ENCODE measurements at places on chromosomes 13 and 19. TPM values are rescaled to one million over a fixed set of nuclear protein-coding genes. Genes with fewer than 3 reads are reported as not detected.

The BRSK1 gene
- 3.8 TPM for total RNA-seq

DNA sequence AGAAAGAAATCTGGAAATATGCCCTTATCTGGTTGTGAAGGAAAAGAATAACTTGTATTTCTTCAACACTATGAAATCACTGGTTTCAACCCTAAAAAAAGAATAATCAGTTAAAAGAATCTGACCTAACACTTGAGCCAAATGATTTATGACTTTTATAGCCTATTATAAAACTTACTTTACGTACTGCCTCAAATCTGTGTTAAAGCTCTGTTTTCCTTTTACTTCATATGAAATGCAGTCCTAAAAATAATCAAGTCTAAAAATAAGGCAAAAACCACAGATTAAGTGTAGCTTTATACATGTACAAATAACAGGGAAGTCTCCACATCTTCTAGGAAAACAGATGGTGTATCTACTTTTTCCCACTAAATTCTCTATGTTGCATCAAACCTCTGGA lies 101.3 kb downstream of the VWA8 start:
- DNase-seq, result no peak

DNA sequence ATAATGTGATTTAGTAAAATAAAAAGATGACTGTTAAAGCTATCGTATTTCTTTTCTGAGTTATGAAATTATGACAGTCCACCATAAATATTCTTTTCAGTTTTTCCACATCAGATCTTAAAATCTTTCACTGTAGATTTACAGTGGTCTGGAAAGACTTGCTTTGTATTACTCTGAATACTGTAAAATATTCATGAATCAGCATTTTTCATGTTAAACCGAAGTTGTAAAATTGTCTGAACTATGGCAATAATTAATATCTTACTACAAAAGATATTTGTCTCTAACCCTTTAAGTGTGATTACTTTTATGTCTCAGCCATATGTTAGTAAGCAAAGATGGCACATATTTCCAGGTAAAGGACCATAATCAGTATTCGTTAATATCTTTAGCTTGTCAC lies 1397.2 kb upstream of the PCDH9 start:
- DNase-seq, result no peak

- no peak for DNase-seq
These were observed 2.9 kb upstream of the HOOK2 start for GRCh38 chr19:12778017-12778904.

The SIAH3 gene
- not detected for total RNA-seq

DNA sequence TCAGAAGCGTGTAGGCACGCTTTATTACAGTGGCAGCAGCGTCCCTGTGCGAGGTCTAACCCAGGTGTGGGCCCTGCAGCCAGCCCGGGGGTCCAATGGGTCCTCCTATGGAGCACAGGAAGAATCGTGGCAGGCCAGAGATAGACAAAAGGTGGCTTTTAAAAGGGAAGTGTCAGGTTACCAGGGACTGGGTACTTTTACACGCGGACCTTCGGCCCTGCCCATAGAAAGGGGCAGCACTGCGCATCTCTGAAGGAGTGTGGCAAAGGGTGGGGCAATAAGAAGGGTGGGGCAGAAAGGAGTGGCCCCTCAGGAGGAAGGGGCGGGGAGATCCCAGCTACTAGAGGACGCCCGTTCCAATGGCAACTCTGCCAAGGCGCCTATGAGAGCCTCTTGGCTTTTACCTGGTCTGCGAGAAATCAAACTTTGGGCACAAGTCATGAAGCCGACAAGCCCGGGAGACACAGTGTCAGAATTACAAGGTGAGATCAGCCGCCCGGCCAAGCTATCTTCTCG lies 1419.8 kb downstream of the UQCRFS1 start:
- DNase-seq, result peak; percentile 87

- DNase-seq, result no peak
These were observed 386.6 kb downstream of the PCDH20 start for GRCh38 chr13:61029064-61029463.

GRCh38 chr13:108120302-108120701 lies 95.0 kb downstream of the LIG4 start:
- no peak for DNase-seq

DNA sequence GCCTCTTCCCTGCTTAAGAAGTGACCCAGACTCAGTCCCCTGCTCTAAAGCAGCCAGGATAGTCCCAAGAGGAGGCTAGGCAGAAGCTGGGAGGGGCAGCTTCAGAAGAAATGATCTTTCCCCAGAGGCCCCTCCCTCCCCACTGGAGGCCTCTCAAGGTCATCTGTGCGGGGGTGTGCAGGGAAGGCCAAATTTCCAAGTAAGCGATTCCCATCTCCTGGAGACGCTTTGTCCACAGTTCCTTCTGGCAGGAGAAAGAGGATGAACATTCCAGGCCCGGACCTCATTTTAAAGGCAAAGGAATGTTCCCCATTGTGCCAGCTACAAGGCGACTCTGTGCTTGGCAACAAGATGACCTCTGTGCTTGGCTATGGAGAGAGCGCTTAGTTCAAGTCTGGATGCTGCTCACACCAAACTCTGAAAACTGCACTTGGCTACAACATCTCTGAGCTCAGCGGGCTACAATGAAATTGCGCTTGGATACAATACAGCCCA lies 23.5 kb downstream of the COL5A3 start:
- no peak for DNase-seq

GRCh38 chr13:87453244-87453643 lies 217.9 kb upstream of the SLITRK5 start:
- no peak for DNase-seq

All from NCI-H460 (cell line).